ENCODE measurements at places on chromosomes 13 and 19.

GRCh38 chr13:47610687-47611086 lies 390.4 kb downstream of the SUCLA2 start:
- H3K4me3 ChIP-seq: no peak overlapping the region
- H3K36me3 ChIP-seq: no peaks in the 10 kb centered on the region
- H3K27me3 ChIP-seq: no peaks in the 10 kb centered on the region
- H3K27ac ChIP-seq: no peak overlapping the region
- no peaks in the 10 kb centered on the region for H3K4me1 ChIP-seq

GRCh38 chr19:38596057-38596981 lies 21.4 kb downstream of the MAP4K1 start:
- no peaks in the 10 kb centered on the region for H3K36me3 ChIP-seq
- H3K27me3 ChIP-seq: no peaks in the 10 kb centered on the region
- no peaks in the 10 kb centered on the region for H3K4me1 ChIP-seq
- H3K4me3 ChIP-seq: peak overlapping the region; percentile 72
- DNase-seq: peak; percentile 95

GRCh38 chr19:17555929-17556813 lies 722 bp downstream of the COLGALT1 start:
- H3K4me1 ChIP-seq: no peaks in the 10 kb centered on the region
- H3K27ac ChIP-seq: no peak overlapping the region
- no peaks in the 10 kb centered on the region for H3K27me3 ChIP-seq
- H3K36me3 ChIP-seq: no peaks in the 10 kb centered on the region

DNA sequence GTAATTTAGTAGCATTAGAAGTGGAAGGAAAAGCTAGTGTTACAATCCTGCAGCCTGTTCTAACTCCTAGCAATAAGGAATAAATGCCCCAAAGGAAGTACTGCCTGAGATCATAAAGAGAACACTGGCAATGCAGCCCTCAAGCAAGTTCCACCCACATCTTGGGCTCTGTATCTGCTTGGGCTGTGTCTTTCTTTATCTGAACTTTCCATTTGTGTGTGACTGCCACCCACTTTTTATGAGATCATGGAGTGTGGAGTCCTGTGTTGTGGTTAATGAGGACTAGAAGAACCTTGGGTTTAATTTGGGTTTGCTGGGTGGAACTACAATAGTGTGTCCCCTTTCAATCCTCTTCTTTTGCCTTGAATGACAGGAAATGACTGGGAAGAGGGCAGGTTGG lies 38.2 kb downstream of the RFXAP start:
- H3K4me1 ChIP-seq: no peaks in the 10 kb centered on the region
- H3K27ac ChIP-seq: no peak overlapping the region
- no peak overlapping the region for H3K4me3 ChIP-seq
- no peaks in the 10 kb centered on the region for H3K36me3 ChIP-seq
- no peak for DNase-seq

DNA sequence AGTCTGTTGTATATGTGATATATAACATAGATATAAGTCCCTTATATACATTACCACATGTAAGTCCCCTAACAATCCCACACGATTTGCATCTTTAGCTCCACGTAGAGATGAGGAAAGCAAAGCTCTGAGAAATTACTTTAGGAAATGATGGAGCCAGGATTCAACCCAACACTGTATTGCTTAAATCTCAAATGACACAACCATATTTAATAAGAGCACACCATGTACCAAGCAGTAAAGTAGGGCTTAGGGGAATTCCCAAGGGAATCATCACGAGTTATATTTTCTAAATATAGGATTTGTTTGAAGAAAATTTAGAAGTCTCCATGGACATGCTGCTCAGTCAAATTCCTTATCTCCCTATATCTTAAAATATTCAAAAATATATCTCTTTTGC lies 61.3 kb upstream of the POMP start:
- no peak overlapping the region for H3K4me3 ChIP-seq
- no peaks in the 10 kb centered on the region for H3K27me3 ChIP-seq
- no peaks in the 10 kb centered on the region for H3K36me3 ChIP-seq

DNA sequence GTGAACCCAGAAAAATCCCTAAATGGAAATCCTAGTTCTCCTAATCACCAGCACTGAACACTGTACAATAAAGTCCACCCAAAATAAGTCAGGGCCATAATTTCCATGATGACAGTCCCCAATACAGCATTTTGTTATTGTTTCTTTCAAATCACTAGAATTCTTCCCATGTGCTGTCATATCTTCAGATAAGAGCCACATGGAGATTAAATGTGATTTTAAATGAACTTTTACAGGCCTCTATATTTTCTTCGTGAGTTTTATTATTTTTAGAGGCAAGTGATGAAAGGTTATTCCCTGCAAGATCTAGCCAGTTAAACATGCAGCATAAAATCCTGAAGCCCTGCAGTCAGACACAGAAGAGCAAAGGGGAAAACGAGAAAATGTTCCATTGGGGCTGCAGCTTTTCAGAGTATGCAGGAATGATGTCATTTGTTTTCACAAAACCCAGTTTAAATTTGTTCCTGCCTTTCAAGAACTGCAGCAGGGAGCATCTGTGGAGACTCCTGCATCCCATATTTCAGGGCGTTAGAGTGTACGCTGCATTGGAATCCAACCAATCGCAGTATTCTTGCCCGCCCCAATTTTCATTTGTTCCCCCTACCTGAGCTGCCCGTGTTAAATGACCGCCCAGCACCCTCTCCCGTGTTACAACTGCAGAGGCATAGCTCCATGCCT lies 167.2 kb upstream of the KLF12 start:
- peaks cover 5% of the 10 kb centered on the region for H3K4me1 ChIP-seq
- DNase-seq: peak; percentile 23
- H3K27me3 ChIP-seq: no peaks in the 10 kb centered on the region
- H3K4me3 ChIP-seq: no peak overlapping the region

DNA sequence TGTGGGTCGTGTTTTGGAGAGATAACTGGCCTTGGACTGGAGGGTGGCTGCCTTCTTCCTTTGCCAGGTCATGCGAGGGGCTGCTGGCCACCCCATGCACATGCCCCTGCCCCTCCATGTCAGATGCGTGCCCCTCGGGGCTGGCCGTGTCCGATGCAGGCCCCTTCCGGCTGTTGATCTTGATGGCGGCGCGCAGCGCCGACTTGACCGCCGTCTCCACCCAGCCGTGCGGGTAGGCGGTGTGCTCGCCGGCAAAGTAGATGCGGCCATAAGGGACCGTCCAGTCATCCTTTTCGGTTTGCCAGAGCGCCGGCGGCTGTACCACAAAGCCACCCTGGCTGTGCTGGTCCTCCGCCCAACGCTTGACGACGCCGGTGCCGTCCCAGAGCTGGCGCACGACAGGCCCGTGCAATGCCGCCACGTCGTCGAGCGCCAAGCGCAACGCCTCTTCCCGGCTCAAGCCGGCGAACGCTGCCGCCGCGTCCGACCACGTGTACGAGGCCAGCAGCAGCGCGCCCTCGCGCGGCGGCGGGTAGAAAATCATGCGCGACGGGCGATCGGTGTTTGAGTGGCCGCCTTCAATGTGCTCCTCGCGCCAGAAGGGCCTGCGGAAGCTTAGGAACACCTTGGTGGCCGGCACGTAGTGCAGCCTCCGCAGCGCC lies 6.9 kb downstream of the IL4I1 start:
- no peaks in the 10 kb centered on the region for H3K4me1 ChIP-seq
- peak; percentile 91 for DNase-seq
- H3K27ac ChIP-seq: no peak overlapping the region
- H3K4me3 ChIP-seq: peak overlapping the region; percentile 30

- no peak overlapping the region for H3K27ac ChIP-seq
- H3K36me3 ChIP-seq: peaks cover 6% of the 10 kb centered on the region
- no peak overlapping the region for H3K4me3 ChIP-seq
Measured at GRCh38 chr13:99542788-99543406, 41.6 kb downstream of the TM9SF2 start.

DNA sequence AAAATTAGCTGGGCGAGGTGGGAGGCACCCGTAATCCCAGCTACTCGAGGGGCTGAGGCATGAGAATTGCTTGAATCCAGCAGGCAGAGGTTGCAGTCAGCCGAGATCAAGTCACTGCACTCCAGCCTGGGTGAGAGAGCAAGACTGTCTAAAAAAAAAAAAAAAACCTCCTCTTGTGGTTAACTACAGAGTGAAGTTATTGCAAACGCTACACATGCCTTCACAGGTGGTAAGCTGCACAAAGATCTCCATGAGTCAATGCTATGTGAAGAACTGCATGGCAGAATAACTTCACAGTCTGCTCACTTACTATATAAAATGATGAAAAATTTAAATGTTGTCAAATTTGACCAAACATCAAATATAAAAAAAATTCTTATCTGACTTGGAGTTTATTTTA lies 436.8 kb downstream of the FGF14 start:
- H3K4me1 ChIP-seq: peaks cover under 1% of the 10 kb centered on the region
- no peak for DNase-seq
- H3K36me3 ChIP-seq: no peaks in the 10 kb centered on the region
- H3K27me3 ChIP-seq: no peaks in the 10 kb centered on the region

- H3K4me3 ChIP-seq: no peak overlapping the region
- no peaks in the 10 kb centered on the region for H3K27me3 ChIP-seq
- H3K27ac ChIP-seq: no peak overlapping the region
Measured at GRCh38 chr13:108728370-108728769, 99.0 kb downstream of the MYO16 start.

DNA sequence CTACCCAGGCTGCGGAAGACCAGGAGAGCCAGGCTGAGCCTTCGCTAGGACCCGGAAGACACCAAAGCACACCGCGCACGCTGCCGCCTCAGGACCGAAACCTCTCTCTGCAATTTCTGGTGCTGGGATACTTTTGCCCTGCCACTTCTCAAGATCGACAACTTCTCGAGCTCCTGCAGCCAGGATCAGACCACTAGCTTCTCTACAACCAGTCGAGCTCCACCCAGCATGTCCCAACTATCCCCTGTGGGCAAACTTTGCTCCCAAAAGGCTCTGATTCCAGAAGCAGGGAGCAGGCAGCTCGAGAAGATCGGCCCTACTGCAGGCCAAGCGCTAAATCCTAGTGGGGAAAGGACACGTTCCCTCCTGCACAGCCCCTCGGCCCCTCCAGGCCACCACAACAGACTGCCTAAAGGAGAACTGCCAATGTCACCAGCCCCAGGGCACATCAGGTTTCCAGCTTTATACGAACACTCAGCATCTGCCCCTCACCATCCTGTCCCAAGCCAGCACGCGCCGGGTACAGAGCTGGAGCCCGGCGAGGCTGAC lies 979 bp downstream of the AKAP8 start:
- peaks cover 9% of the 10 kb centered on the region for H3K4me1 ChIP-seq
- no peaks in the 10 kb centered on the region for H3K27me3 ChIP-seq
- DNase-seq: peak; percentile 65
- peaks cover 3% of the 10 kb centered on the region for H3K36me3 ChIP-seq
- peak overlapping the region; percentile 89 for H3K27ac ChIP-seq

- peaks cover 51% of the 10 kb centered on the region for H3K4me1 ChIP-seq
- no peak overlapping the region for H3K27ac ChIP-seq
- no peak overlapping the region for H3K4me3 ChIP-seq
- no peaks in the 10 kb centered on the region for H3K27me3 ChIP-seq
Measured at GRCh38 chr13:94677799-94678198, 34.5 kb downstream of the SOX21 start.

- peak; percentile 30 for DNase-seq
- H3K36me3 ChIP-seq: no peaks in the 10 kb centered on the region
- H3K27me3 ChIP-seq: peaks cover 4% of the 10 kb centered on the region
Measured at GRCh38 chr13:26785838-26786630, 25.4 kb upstream of the GPR12 start.

DNA sequence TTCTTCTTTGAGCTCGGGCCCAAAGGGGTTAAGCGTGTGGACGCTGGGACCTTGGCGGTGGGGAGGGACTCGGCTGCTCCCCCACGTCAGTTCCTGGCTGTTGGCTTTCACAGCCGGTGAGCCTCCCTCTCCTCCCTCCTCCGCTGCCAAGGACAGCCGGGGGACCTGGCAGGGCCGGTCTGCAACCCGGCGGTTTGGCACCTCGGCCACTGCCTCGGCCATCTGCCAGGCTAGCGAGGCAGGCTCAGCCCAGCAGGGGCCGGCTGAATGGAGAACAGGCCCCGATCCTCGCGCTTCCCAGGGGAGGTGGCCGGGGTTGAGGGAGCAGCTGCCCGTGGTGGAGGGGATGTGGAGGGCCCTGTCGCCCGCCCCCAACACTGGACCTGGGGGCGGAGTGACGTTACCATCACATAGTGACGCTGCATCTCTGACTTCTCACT lies 5.0 kb downstream of the TLE5 start:
- no peak overlapping the region for H3K27ac ChIP-seq
- no peaks in the 10 kb centered on the region for H3K27me3 ChIP-seq
- no peak for DNase-seq
- peaks cover 28% of the 10 kb centered on the region for H3K4me1 ChIP-seq

GRCh38 chr19:18292810-18293641 lies 11.6 kb upstream of the JUND start:
- H3K4me3 ChIP-seq: peak overlapping the region; percentile 55
- H3K27me3 ChIP-seq: no peaks in the 10 kb centered on the region
- DNase-seq: peak; percentile 94
- H3K4me1 ChIP-seq: peaks cover 21% of the 10 kb centered on the region
- no peaks in the 10 kb centered on the region for H3K36me3 ChIP-seq

DNA sequence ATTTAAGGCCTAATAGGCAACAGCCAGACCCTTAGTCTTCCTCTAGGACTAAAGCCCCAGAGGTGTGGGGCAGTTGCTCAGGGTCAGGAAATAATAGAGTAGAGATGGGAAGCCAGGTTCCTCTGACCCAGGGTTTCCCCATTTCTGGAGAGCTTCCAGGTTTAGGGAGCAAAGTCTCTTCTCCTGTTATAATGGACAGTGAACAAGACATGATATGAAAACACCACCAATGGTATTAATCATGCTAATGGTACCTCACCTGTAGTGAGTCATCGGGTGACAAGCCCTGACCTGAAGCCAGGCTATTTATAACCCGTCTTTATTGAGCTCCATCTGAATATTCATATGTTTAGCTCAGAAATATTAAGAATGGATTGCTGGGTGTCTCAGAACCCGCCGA lies 24.6 kb downstream of the BICRA start:
- no peaks in the 10 kb centered on the region for H3K27me3 ChIP-seq
- no peaks in the 10 kb centered on the region for H3K36me3 ChIP-seq
- H3K4me1 ChIP-seq: no peaks in the 10 kb centered on the region
- no peak for DNase-seq
- H3K27ac ChIP-seq: no peak overlapping the region
